Fibroblast of lung (primary cell): ENCODE measurements at places on chromosomes 6 and 20.

GRCh38 chr6:161507375-161507774, 233.5 kb upstream of the AGPAT4 start:
- DNase-seq, result no peak
- H3K36me3 ChIP-seq, result no peaks in the 10 kb centered on the region
- H3K27ac ChIP-seq, result no peak overlapping the region
- H3K4me3 ChIP-seq, result no peak overlapping the region
- H3K4me1 ChIP-seq, result no peaks in the 10 kb centered on the region

DNA sequence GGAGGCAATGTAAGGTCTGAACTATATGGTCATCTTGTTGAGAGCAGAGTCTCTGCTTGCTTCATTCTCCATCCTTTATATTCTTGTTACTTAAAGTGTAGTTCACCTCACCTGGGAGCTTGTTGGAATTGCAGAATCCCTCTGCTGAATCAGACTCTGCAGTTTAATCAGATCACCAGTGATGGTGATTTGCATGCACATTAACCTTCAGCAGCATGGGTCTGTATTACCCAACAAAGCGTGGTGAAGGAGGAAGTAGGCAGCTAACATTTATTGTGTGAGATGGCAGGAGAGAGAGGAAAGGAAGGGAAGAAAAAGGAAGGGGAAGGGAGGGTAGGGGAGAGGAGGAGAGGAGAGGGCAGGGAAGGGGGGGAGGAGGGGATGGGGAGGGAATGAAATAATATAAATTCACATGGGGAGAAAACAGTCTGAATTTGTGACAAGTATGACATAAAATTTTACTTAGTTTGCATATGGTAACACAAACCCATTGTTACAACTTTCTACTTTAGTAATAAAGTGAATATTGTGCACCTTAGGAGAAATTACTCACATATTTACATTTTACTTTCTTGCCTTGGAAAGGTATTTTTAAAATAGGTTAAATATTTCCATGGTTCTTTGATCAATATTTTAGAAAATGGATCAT, 740.7 kb downstream of the DHX35 start:
- no peak overlapping the region for H3K4me3 ChIP-seq
- no peaks in the 10 kb centered on the region for H3K4me1 ChIP-seq
- no peaks in the 10 kb centered on the region for H3K27me3 ChIP-seq
- DNase-seq, result no peak
- no peak overlapping the region for H3K27ac ChIP-seq

- no peaks in the 10 kb centered on the region for H3K4me1 ChIP-seq
- H3K4me3 ChIP-seq, result no peak overlapping the region
- H3K27me3 ChIP-seq, result no peaks in the 10 kb centered on the region
- peaks cover 4% of the 10 kb centered on the region for H3K36me3 ChIP-seq
Measured at GRCh38 chr20:38995536-38996044, 33.4 kb downstream of the DHX35 start.

DNA sequence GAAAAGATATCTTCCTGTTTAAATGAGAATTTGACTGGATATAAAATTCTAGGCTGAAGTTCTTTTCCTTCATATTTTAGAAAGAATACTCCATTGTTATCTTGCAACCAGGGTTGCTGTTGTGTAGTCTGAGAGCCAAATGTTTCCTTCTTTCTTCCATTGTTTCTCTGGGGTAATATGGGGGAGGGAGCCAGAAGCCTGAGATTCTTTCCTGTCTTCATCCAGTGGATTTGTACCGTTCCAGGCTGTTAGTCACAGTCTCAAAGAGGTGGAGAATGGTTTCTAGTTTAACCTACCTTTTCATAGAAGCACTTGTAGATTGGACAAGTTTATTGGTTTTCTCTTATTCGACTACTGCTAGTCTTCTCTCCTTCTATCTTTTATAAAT, 6.1 kb upstream of the ULBP3 start:
- no peaks in the 10 kb centered on the region for H3K36me3 ChIP-seq
- no peak overlapping the region for H3K27ac ChIP-seq
- H3K4me3 ChIP-seq, result no peak overlapping the region
- peaks cover 4% of the 10 kb centered on the region for H3K4me1 ChIP-seq

- no peaks in the 10 kb centered on the region for H3K4me1 ChIP-seq
- no peak overlapping the region for H3K27ac ChIP-seq
- no peak overlapping the region for H3K4me3 ChIP-seq
- H3K36me3 ChIP-seq, result peaks cover 1% of the 10 kb centered on the region
- peak; percentile 25 for DNase-seq
Measured at GRCh38 chr6:158329531-158329930, 17.3 kb downstream of the TULP4 start.

- no peaks in the 10 kb centered on the region for H3K4me1 ChIP-seq
- H3K27ac ChIP-seq, result no peak overlapping the region
- no peaks in the 10 kb centered on the region for H3K36me3 ChIP-seq
- H3K27me3 ChIP-seq, result no peaks in the 10 kb centered on the region
- no peak for DNase-seq
Measured at GRCh38 chr6:105880030-105880492, 206.1 kb upstream of the PRDM1 start.

GRCh38 chr6:54262971-54263370, 45.3 kb upstream of the TINAG start:
- no peak overlapping the region for H3K27ac ChIP-seq
- H3K27me3 ChIP-seq, result no peaks in the 10 kb centered on the region
- no peak for DNase-seq

DNA sequence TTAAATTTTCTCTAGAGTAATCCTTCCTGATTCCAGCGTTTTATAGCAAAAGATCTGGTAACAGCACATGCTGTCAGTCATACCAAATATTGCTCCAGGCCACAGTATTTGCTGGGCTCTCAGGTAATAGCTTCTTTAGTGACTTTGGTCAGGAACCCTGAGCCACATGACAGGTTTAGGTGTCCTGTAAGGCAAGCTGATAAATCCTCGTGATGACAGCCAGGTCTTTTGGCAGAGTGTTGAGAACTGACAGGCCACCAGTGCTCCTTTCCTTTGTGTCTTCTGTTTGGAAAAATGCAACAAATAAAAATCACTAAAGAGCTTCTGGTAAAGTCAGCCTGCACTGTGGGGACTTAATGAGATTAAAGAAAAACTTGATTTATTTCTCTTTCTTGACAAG, 34.6 kb downstream of the PRDM13 start:
- no peaks in the 10 kb centered on the region for H3K4me1 ChIP-seq
- DNase-seq, result no peak
- H3K36me3 ChIP-seq, result no peaks in the 10 kb centered on the region

- peaks cover 4% of the 10 kb centered on the region for H3K36me3 ChIP-seq
- DNase-seq, result no peak
- no peaks in the 10 kb centered on the region for H3K27me3 ChIP-seq
- H3K4me1 ChIP-seq, result peaks cover 1% of the 10 kb centered on the region
Measured at GRCh38 chr6:124979294-124979678, 17.0 kb downstream of the RNF217 start.

GRCh38 chr6:30703011-30703410, 12.2 kb upstream of the NRM start:
- DNase-seq, result no peak
- H3K4me3 ChIP-seq, result no peak overlapping the region
- H3K36me3 ChIP-seq, result peaks cover 3% of the 10 kb centered on the region

DNA sequence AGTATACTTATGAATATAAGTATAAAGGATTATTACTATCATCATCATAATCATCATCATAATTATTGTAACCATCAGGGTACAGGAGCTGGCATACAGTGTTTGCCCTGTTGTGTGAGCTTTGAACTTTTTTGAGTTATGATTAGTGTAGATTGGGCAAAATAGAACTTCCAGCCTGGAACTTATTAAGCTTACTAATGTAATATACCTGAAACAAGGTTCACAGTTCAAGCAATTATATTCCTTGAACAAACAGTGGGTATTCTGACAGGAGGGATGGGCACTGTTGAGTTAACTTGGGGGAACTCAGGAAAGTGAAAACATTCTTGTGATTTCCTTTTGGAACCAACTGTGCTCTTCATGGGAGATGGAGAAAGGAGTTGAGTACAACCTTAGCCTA, 680.0 kb downstream of the DOK5 start:
- H3K4me3 ChIP-seq, result no peak overlapping the region
- H3K27ac ChIP-seq, result no peak overlapping the region
- H3K27me3 ChIP-seq, result no peaks in the 10 kb centered on the region
- no peaks in the 10 kb centered on the region for H3K4me1 ChIP-seq

GRCh38 chr6:137989664-137990063, 117.6 kb downstream of the PERP start:
- no peak overlapping the region for H3K4me3 ChIP-seq
- H3K27ac ChIP-seq, result no peak overlapping the region
- peak; percentile 29 for DNase-seq
- no peaks in the 10 kb centered on the region for H3K4me1 ChIP-seq

- DNase-seq, result peak; percentile 81
- H3K4me1 ChIP-seq, result peaks cover 3% of the 10 kb centered on the region
- no peak overlapping the region for H3K27ac ChIP-seq
- no peaks in the 10 kb centered on the region for H3K27me3 ChIP-seq
Measured at GRCh38 chr6:85675030-85675819, 32.5 kb upstream of the SYNCRIP start.

DNA sequence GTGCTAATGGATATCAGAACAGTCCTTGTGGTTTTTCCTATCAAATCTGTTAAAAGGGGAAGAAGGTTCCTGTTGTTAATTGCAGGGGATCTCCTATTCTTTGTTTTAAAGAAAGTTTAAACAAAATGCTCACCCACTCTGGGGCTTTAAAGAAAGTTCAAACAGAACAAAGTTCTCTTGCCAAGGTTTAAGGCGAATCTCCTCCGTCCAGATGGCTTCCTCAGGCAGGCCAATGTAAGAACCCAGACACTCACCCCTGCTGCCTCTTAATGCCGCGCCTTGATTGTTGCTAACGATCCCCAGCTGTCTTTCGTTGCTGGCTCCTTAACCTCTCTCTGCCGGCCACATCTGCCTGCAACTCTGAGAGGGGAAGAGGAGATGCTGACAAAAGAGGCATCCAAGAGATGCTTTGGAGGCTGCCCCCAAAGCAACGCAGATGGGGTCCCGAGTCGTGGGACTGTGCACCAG, 235.0 kb upstream of the PRDM1 start:
- peaks cover 6% of the 10 kb centered on the region for H3K4me1 ChIP-seq
- H3K27me3 ChIP-seq, result no peaks in the 10 kb centered on the region
- DNase-seq, result peak; percentile 20
- no peak overlapping the region for H3K27ac ChIP-seq
- no peak overlapping the region for H3K4me3 ChIP-seq

DNA sequence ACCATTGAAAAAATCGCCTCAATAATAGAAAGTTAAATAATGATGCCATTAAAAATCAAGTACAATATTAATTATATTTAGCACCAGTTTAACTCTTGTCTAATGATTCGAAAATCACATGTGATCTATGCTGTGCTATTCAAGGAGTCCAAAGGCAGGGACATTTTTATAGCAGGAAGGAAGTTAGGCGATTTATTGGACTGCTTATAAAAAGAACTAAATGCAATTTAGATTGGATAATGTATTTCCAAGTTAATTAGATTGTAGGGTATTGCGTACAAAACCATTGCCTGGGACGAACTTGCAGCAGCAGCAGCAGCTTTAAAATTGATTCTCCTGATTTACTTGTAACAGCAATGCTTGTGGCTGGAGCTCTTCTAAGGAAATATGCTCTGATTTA, 87.4 kb upstream of the TMEM181 start:
- no peaks in the 10 kb centered on the region for H3K27me3 ChIP-seq
- DNase-seq, result no peak

- no peak overlapping the region for H3K27ac ChIP-seq
- no peaks in the 10 kb centered on the region for H3K4me1 ChIP-seq
- H3K4me3 ChIP-seq, result no peak overlapping the region
Measured at GRCh38 chr6:119034827-119035458, 43.5 kb downstream of the FAM184A start.

DNA sequence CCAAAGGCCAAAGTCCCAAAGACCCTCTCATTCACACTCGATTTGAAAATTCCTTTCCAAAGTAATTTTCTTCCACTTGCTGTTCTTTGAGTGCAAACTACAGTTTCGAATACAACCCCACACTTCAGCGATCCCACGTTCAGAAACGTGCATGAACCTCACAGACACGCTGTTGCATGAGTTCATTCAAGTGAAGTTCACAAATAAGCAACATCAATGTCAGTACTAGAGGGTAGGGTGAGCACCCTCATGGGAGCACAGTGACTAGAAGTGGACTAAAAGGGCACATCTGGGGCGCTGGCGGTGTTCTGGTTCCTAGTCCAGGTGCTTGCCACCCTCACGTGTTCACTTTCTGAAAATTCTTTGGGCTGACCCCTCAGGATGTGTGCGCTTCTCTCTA, 59.0 kb downstream of the FAM50B start:
- H3K27me3 ChIP-seq, result no peaks in the 10 kb centered on the region
- no peaks in the 10 kb centered on the region for H3K36me3 ChIP-seq
- H3K4me3 ChIP-seq, result no peak overlapping the region
- H3K4me1 ChIP-seq, result peaks cover 22% of the 10 kb centered on the region

GRCh38 chr6:81892891-81893290, 140.4 kb upstream of the TENT5A start:
- DNase-seq, result no peak
- H3K27ac ChIP-seq, result no peak overlapping the region
- peaks cover 21% of the 10 kb centered on the region for H3K4me1 ChIP-seq
- H3K4me3 ChIP-seq, result no peak overlapping the region

DNA sequence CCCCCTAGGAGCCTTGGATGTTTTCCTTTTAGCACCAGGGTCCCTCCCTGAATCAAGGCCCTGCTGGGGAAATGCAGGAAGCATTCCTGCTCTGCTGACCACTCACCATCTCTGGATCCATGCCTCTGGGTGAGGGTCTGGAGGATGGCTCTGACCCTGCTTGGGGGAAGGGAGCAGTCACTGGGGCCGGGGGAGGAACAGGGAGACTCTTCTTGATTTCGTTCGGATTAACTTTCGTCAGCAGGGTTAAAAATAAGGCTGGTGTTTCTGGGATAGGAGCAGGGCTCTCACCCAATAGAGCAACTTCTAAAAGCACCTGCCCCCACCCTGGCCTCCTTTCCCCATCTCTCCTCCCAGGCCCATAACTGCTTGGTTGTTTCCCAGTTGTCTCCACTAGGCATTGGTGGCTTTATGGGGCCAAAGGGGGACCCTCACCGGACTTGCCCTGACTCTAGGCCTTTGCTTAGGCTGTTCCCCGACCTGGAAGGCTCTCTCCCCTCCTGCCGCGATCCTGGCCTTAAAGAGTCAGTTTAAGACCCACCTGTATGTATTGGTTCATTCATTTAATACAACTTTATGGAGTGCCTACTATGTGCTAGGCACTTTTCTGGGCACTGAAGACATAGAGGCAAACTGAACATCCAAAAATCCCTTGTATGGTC, 63.0 kb downstream of the JPH2 start:
- no peaks in the 10 kb centered on the region for H3K4me1 ChIP-seq
- H3K27me3 ChIP-seq, result peaks cover 2% of the 10 kb centered on the region
- no peak for DNase-seq
- H3K27ac ChIP-seq, result no peak overlapping the region
- no peaks in the 10 kb centered on the region for H3K36me3 ChIP-seq
